Neural progenitor cell (in vitro differentiated cells): ENCODE measurements at places on chromosomes 5 and 9. TPM values are rescaled to one million over a fixed set of nuclear protein-coding genes. Genes with fewer than 3 reads are reported as not detected.

GRCh38 chr9:114902786-114903524 is 27.4 kb downstream of the TNFSF8 start:
- no peak for DNase-seq

- DNase-seq, result no peak
Measured at GRCh38 chr9:18768951-18769622, 263.9 kb downstream of the SAXO1 start.

DNA sequence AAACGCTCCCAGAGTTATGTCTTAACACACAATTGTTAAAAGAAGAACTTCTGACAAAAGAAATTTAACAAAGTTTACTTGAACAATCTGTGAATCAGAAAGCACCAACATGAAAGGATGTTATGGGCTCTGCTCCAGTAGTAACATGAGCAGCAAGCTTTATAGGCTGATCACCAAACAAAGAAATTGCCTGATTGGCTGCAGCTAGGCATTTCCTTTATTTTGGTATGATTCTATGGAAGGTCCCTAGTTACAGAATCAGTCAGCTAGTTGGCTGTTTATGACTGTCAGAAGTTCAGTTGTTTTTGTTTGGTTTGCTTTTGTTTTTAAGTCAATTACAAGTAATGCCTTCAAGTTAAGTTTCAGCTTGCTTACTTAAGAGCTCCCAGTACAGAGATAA is 102.4 kb upstream of the SMC2 start:
- no peak for DNase-seq

DNA sequence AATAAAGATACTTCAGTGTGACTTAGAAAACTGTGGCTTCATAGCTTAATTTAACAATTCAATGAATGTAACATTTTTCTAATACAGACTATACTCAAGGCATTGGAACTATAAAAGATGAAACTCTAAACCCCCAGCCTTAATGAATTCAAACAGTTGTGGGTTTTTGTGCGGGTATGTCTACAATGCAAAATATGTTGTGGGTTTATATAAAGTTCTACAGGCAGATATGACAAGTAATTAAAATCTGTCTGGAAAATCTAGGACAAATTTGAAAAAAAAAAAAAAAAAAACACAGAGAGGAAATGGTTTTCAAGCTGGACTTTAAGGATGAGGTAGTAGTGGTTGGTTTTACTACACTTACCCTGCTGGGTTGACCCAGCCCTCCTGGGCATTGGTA is 467.5 kb upstream of the TLE4 start:
- DNase-seq, result no peak

GRCh38 chr9:133238851-133239532 is 29.9 kb upstream of the OBP2B start:
- DNase-seq, result peak; percentile 85

GRCh38 chr5:114332925-114333324 is 28.9 kb upstream of the KCNN2 start:
- DNase-seq, result no peak

GRCh38 chr9:33377089-33377715 is 25.2 kb downstream of the AQP7 start:
- no peak for DNase-seq

RABEPK gene
- 7.8 and 12.4 TPM in 2 replicates for total RNA-seq

PCDHGA3 gene
- total RNA-seq, result 0.34 and 0.54 TPM in 2 replicates

NUTM2G gene
- not detected in 2 replicates for total RNA-seq
